ENCODE measurements at places on chromosomes 6 and 20.

DNA sequence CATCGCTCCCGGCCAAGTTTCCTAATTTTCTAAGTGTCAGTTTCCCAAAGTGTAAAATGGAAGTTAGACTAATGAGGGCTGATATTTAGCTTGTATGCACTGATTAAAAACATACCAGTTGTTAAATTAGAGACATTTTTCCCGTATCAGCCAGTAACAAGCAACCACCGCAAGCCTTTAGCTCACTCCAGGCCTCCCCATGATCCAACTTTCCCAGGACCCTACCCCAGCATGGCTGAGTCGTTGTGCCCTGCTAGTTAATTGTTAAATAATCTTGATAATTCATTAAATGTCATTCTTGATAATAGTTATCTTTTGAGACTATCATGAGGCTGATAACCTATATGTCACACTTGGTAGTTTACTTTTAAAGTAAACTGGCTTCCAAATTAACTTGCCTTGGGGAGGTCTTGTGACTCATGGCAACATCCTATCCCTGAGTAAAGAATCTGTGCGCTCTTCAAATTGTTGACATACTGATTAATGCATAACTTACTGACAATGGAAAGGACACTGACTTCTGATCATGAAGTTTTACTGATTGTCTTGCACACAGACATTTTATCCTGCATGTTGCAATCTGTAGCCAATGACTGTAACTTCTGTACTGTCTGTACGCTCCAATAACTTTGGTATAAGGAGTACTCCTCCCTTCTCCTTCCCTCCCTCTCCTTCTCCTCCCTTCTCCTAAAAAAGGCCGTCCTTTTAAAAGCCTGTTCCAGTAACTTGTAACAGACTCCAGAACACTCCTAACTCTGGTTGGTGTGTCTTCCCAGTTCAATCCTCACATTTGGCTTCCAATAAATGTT lies 6.3 kb upstream of the GTF3C6 start:
- DNase-seq, result peak; percentile 57

GRCh38 chr20:1263853-1264252 lies 2.2 kb upstream of the SNPH start:
- peak; percentile 82 for DNase-seq

DNA sequence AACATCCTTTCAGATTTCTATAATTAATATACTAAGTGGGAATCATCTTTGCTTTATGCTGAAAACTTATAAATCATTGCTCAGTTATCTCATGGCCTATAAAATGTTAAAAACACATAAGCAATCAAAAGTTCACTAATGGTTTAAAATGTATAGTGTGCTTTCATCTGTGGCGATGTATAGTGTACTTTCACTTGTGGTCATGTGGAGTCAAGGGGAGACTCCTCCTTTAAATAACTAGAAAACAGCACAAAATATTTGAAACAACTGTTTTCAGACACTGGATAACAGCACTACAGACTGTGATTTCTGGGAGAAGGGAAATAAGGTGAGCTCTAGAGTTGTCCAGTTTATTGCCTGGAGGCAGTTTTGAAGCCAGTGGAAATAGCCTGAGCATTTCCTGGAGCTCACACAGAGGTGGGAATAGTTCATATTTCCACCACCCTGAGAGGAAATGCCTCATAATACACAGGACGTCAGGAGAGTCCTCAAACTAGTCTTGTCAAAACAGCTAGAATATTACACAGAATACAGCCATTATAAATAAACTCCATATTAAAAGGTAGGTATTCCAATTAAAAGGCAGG lies 89.4 kb downstream of the CEP162 start:
- no peak for DNase-seq

DNA sequence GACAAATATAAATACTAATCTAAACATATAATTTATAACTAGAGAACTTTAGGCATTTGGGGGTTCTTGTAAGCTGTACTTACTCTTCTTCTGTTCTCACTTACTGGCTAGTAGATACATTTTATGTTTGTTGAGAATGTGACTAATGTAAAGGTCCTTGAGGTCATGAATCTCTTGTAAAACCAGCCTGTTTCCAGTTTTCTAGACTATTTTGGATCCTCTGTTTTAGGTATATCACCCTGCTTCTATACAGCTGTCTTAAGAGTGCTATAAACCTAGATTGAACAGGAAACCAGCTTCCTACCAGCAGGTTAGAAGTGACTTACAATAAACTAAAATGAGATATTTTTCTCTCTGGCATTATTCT lies 134.2 kb downstream of the PLCB4 start:
- peak; percentile 21 for DNase-seq

- DNase-seq, result no peak
Observed at GRCh38 chr6:44731485-44732095, 344.1 kb downstream of the CDC5L start.

DNA sequence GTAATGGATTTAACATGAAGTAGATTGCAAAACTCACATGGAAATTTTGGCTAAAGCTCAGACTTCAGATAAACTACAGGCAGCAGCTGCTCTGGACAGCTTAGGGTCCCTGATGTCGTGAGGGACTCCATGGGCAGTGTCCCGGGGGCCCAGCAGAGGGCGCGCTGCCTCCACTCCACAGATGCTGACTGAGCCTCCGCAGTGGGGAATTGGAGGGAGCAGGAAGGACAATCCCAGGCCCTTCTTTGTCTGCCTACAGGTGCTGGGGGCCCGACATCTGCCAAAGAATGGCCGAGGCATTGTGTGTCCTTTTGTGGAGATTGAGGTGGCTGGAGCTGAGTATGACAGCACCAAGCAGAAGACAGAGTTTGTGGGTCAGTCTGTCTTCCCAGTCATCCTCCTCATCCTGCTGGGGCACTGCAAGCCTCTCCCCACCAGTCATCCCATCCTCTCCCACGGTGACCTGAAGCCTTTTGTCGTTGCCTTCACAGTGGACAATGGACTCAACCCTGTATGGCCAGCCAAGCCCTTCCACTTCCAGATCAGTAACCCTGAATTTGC lies 35.9 kb downstream of the PLCG1 start:
- DNase-seq, result peak; percentile 79
